HT1080 (cell line): ENCODE measurements at places on chromosomes 12 and 14.

DNA sequence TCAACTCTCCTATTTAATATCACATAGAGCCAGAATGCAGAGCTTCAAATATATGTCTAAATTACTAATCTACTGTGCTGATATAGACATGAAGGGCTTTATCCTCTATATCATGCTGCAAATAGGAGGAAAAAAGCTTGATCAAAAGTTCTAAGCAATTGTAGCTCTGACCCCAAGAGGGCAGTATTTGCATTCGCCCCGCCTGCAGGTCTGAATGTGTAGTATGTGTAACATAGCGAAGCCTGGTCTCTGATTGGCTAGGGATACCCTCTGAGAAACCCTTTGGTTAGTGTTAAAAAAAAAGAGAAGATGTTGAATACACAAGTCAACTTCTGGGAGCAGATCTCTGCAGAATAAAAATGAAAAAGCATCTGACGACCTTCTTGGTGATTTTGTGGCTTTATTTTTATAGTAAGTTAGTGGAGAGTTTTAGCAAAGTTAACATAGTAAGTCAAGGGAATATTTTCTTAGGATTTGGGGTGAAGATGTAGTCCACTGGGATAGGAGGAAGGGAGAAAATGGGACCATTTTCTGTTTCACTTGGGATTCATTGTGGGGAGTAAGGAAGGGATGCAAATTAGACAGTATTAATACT lies 151.6 kb upstream of the OR4E1 start:
- peak; percentile 61 for DNase-seq

DNA sequence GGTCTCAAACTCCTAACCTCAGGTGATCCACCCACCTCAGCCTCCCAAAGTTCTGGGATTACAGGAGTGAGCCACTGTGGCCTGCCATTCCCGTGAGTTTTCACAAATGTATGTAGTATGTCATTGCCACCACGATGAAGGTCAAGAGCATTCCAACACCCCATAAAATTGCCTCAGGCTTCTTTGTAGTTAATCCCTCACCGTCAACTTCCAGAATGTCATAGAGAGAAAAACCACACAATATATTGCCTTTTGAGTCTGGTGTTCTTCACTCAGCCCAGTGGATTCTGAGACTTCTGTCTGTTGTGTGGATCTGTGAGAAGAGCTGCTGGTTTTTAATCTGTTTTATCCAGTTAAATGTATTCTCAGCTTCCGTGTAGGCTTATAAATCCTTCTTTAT lies 12.6 kb upstream of the CFAP251 start:
- DNase-seq = no peak

GRCh38 chr14:103480595-103480994 lies 42.0 kb downstream of the CKB start:
- DNase-seq = no peak

- no peak for DNase-seq
Observed at GRCh38 chr12:95230313-95230712, 12.7 kb downstream of the VEZT start.

DNA sequence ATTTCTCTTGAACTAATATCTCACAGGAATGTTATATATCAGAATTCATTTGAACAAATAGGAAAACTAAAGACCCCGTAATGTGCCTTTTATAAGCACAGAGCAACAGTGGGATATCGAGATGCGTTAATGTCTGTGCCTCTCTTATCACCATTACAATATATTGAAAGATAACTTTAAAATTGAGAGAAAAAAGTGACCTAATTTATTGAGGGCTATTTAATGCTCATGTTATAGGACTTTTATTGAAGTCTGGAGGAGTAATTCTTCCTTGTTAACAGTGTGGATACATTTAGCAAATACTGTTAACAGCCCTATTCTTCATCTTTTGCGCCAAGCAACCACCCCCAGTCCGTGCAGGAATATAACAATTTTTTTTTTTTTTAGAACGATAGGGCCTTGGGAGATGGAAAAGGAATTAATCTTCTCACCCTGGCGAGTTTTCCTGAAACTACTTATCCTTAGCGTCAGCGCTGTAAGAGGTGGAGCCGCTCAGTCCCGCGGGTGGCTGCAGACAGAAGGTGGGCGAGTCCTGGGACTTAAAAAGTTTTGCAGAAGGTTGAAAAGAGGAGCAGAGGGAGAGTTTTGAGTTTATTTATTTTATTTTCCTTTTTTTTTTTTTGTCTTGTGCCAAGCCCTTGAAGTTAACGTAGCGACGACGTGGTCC lies 11.0 kb downstream of the FOXG1 start:
- DNase-seq = no peak

- DNase-seq = peak; percentile 32
Observed at GRCh38 chr12:113162102-113163029, 12.8 kb downstream of the CFAP73 start.

DNA sequence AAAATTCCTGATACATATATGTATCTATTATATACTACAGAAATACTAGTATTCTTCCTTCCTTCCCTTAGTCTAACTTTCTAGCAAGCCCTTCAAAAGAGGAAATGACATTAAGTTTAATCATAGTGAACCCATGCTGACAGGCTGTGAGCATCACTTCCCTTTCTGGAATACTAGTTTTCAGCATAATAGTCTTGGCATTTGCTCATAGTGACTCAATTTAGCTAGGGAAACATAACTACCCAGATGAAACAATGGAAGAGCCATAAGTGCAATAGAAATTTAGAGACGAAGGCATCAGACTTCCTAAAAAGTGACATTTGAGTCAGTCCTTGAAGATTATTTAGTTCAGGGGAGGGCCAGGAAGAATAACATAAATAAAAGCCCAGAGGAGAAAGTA lies 184.5 kb upstream of the CRY1 start:
- DNase-seq = peak; percentile 92

- peak; percentile 40 for DNase-seq
Observed at GRCh38 chr14:37819155-37820015, 224.0 kb downstream of the TTC6 start.

- no peak for DNase-seq
Observed at GRCh38 chr12:32446316-32447119, 47.2 kb downstream of the FGD4 start.

DNA sequence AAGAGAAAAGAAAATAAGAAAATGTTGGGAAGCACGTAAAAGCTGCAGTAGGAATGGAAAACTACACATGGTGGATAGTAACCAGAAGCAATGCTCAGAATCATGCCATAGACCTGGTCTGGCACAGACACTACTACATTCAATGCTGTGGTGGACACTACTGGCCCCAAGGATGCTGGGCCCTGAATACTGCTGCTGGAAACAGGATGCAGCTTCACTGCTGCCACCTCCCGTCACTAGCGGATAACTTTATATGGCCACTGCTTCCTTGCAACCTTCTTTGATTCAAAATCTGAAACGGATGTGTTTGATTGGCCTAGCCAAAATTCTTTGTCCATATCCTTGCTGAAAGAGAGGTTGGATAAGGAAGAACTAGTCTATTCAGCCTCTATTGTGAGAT lies 30.7 kb downstream of the ADCY6 start:
- peak; percentile 23 for DNase-seq

DNA sequence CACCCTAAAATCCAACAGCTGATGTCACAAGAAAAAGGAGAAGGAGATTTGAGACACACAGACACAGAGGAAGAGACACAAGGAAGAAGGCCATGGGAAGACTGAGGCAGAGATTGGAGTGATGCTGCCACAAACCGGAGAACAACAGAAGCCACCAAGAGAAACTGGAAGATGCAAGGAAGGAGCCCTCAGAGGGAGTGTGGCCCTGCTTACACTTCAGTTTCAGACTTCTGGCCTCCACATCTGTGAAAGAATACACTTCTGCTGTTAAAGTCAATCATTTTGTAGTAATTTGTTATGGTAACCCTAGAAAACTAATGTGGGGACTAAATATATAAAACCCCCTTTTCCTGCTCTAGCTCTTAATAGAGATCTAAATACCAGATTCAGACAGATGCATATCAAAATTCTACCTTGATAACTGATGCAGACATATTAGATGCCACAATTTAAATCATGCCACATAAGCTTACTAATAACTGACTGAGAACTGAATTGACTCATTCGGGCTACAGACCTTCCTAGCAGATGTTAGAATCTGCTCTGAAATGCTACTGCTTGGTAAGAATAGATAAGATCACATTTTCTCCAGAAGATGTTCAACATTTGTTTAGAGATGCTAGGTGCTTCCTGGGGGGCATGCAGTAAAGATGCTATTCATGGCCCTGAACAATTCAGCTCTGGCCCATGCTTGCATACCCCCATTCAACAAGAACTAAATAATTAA lies 113.1 kb upstream of the CCND2 start:
- no peak for DNase-seq

DNA sequence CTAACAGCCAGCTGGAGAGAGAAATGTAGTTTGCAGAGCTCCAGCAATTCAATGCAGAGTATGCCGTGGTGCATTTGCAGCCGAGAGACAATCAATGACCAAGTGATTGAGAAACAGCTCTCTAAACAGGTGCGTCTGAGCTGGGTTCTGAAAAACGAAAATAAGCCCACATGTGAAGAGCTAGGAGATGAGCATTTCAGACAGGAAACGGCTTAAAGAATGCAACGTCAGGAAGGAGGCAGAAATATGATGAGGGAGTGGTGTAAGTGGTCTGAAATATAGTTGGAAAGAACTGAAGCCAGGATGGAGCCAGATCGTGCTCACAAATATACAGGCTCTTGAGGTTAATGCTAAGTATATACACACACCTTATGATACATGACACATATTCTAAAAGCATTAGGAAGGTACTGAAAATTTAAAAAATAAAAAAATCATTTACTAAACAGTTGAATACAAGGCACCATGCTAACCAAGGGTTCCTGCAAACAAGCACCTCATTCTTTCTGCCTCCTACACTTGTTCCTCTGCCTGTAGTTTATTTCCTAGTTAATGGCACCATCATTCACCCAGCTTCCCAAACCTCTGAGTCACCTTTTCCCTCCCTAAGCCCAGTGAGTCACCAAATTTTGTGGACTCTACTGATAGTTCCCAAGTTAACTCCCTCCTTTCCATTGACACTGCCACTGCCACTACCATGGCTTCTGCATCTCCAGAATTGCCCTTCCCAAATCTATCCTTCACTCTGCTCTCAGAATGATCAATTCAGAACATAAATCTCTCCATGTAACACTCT lies 2.3 kb upstream of the GARIN2 start:
- peak; percentile 93 for DNase-seq

DNA sequence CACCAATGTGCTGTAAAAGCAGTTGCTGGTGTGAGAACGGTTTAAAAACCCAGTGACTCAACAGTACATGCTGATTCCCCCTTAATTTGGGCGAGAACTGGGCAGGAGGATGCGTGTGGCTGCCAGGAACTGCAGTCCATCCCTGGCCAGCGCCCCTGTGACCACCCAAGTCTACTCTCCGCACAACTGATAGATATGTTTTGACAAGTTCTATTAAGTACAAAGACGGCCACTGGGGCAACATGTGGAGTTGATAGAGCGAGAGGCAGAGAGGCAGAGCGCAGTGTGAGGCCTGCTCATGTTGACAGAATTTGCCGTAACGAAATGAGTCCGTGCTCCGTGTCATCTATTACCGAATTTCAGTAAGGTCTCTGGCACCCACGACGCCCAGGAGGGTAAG lies 855.0 kb downstream of the BCL11B start:
- DNase-seq = no peak

- DNase-seq = no peak
Observed at GRCh38 chr14:31590206-31590605, 29.0 kb downstream of the NUBPL start.

DNA sequence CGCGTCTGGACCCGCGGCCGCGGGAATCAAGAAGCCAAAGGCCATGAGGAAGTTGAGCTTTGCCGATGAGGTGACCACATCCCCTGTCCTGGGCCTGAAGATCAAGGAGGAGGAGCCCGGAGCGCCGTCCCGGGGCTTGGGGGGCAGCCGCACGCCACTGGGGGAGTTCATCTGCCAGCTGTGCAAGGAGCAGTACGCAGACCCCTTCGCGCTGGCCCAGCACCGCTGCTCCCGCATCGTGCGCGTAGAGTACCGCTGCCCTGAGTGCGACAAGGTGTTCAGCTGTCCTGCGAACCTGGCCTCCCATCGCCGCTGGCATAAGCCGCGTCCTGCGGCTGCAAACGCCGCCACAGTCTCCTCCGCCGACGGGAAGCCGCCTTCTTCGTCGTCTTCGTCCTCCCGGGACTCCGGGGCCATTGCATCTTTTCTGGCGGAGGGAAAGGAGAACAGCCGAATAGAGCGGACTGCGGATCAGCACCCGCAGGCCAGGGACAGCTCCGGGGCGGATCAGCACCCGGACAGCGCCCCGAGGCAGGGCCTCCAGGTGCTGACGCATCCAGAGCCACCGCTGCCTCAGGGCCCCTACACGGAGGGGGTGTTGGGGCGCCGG lies 1.0 kb downstream of the INSM2 start:
- DNase-seq = peak; percentile 66

DNA sequence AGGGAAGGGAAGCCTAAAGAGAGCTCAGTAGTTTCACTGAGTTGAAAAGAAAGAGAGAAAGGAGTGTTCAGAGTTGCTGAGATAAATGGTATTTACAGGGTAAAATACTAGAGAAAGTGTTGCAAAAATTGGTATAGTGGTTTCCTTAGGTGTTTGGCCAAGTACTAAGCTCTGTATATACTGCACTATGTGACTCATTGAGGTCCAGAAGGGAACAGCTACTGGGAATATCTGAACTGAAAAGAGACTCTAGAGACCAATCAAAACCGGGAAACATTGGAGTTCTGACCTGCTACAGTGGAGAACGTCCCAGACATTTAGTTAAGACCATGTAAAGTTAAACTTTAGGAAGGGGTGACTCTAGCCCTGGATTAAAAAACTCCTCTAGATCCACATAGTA lies 42.7 kb upstream of the ALX1 start:
- DNase-seq = peak; percentile 7

- no peak for DNase-seq
Observed at GRCh38 chr14:52724360-52724644, 5.7 kb upstream of the STYX start.

GRCh38 chr12:124809391-124809790 lies 54.3 kb downstream of the SCARB1 start:
- DNase-seq = no peak

DNA sequence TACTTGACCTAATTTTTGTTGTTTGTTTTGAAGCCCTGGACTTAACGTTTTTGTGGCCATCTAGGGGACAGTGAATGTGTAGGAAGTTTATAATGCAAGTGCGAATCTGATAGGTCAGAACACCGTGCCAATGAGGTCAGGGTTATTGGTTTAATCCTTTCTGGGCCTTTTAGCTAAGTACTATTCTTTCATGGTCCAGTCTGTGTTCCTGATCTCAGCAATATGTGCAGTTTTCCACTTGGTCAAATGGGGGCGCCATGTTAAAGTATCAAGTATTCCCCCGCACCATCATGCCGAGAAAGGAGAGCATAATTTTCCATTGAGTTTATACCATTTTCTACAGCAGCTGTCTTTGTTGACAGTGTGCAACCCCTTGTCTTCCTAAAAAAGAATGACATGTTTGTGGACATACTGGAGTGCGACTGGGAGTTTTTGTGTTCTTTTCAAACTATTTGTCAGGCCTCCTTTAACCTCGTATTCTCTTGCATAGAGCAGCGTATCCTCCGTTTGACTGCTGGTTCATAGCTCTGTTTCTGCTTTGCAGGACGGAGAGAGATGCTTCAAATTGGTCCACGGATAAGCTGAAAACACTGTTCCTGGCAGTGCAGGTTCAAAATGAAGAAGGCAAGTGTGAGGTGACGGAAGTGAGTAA lies 1.3 kb downstream of the AHSA1 start:
- DNase-seq = peak; percentile 59

- DNase-seq = no peak
Observed at GRCh38 chr12:111085096-111085495, 164.7 kb upstream of the MYL2 start.
